Stimulated activated CD4-positive, alpha-beta T cell treated with anti-CD3 and anti-CD28 coated beads, Interleukin-15, amount 100 ng/mL, for 48 hours (primary cell): ENCODE measurements at places on chromosomes 3 and 15.

- no peak for DNase-seq
These were observed 134.4 kb downstream of the MYLK start for GRCh38 chr3:123749711-123750110.

- no peak for DNase-seq
These were observed 195.2 kb downstream of the ALCAM start for GRCh38 chr3:105561876-105562275.

DNA sequence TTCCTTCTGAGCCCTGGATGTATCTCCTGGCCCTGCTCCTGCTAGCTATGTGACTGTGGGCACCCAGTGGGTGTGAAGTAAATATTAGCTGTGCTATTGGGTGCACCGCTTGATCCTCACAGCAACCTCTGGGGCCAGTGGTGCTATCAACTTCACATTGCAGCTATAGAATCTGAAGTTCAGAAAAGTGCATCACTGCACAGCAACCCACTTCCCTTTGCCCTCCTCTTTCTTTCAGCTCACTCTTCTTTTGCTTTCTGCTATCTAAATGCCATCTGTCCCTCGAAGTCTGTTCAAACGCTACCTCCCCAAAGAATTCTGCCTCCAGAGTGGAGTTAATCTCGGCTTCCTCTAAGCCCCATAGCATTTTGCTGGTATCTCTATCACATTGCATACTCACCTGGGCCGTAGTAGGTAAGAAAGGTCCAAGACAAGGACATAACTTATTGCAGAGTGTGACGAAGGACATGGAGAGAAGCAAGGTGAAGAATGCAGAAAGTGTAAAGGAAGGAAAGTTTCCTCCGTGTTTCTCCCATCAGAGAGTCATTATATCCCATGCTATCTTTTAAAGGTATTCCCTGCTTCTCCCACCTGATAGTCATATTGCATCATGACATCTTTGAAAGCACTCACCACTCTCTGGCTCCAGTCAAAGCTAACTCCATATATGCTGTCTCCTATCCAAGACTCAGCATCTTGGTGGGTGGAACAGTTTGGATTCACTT, 57.1 kb upstream of the BCL6 start:
- no peak for DNase-seq

DNA sequence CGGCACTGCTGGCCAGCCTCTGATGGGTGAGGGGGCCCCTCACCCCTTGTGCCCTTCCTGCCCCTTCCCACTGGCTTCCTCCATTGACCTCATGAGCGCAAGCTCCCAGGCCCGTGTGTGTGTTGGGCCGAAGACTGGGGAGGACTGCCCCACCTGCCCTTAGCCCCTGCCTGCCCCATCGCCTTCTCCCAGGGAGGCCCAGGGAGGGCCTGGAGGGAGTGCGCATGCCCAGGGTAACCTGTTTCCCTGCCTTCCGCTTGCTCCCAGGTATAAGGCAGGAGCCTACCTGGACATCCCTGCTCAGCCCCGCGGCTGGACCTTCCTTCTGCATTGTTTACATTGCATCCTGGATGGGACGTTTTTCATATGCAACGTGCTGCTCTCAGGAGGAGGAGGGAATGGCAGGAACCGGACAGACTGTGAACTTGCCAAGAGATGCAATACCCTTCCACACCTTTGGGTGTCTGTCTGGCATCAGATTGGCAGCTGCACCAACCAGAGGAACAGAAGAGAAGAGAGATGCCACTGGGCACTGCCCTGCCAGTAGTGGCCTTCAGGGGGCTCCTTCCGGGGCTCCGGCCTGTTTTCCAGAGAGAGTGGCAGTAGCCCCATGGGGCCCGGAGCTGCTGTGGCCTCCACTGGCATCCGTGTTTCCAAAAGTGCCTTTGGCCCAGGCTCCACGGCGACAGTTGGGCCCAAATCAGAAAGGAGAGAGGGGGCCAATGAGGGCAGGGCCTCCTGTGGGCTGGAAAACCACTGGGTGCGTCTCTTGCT, 8.8 kb downstream of the DLL4 start:
- DNase-seq: no peak

DNA sequence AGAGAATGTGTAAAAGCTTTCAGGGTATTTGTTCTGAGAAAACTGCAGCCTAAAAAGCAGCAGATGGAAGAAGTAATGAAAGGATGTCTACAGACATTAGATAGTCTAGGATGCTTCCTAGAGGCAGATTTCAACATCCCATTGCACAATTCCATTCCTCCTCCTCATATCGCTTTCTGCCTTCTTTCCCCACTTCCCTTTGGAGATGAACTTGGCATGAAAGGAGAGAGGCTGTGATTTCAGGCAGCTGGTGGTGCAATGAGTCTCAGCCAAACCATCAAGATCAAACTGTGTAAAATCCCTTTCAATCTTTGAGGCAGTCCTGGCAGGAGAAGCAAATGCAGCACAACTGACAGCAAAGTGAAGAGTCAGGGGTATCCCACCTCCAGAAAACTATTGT, 438.7 kb upstream of the KCNMB2 start:
- DNase-seq: no peak

DNA sequence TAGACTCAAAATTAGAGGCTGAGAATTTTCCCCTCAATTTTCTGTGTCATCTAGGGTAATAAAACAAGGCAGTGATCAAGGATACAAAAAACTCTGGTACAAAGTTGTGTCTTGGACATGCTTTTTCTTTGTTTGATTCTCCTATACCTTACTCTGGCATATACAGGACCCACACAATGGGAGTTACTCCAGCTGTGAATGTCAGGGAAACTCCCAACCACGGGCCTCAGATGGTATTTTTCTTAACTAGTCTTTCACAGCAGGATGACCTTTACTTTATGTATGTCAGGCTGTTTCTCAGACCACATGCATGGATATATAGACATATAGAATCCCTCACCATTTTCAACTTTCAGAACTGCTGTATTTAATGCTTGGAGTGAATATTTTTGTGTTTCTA, 41.3 kb downstream of the FEZF2 start:
- no peak for DNase-seq

GRCh38 chr15:62964251-62964650, 78.3 kb upstream of the TPM1 start:
- DNase-seq: no peak

- DNase-seq: no peak
These were observed 105.9 kb upstream of the HERC1 start for GRCh38 chr15:63939531-63940130.

DNA sequence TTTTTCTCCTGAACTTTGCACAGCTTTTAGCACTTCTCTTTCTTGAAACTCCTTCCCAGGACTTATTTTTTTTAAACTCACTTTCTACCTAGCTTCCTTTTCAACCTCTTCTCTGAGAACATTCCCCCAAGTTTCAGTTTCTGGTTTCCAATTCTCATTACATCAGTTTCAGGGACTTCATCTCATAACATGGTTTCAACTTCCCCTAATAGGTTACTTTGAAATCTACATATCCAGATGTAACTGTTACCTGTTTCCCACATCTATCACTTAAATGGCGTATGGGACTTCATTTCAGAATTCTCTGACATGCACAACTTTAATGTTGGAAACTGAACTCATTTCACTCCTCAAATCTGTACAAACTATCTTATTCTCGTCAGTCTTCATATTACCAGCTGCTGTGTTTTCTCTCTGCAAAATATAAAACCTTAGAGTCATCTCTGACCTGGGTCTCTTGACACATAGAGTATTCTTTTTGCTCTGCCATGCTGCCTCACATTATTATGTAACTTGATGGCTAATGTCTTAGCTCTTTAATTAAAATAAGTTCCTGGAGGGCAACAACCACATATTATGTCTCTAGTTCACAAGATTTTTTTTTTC, 58.4 kb downstream of the NME9 start:
- no peak for DNase-seq

GRCh38 chr15:68719672-68720071, 101.0 kb downstream of the ANP32A start:
- no peak for DNase-seq

GRCh38 chr3:133843634-133844033, 38.0 kb downstream of the SRPRB start:
- DNase-seq: no peak

GRCh38 chr3:76938962-76939361, 100.9 kb upstream of the ROBO2 start:
- DNase-seq: no peak

DNA sequence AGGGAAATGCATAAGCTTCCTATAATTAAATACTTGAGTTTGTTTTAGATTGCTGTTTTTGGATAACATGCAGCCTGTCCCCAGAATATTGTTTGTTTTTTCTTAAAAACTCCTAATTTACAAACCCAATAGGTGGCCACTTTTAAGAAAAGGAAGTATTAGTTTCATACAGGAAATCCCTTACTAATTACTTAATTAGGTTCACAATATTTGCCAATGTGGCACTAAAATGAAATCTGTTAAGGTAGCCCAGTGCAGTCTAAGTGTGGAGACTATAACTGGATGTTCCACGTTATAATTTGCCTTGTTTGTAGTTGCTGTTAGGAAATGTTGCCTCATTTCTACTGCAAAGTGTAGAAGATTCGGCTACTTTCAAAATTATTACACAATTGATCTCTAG, 195.8 kb downstream of the BBX start:
- no peak for DNase-seq

- no peak for DNase-seq
These were observed 28.3 kb upstream of the STIMATE start for GRCh38 chr3:52925405-52926313.

DNA sequence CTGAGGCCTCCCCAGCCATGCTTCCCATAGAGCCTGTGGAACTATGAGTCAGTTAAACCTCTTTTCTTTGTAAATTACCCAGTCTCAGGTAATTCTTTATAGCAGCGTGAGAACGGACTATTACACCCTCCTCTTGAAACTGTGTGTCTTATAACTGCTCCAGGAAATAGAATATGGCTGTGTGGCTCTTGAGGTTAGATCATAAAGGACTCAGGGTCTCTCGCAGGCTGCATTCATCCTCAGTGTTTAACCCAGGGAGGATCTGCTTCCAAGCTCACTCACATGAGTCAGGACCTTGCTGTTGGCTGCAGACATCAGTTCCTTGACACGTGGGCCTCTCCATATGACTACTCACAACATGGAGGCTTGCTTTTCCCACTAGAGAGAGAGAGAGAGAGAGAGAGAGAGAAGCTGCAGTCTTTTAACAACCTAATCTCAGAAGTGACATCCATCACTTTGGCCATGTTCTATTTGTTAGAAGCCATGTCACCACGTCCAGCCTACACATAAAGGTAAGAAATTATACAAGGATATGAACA, 114.3 kb upstream of the UBE2E1 start:
- no peak for DNase-seq

GRCh38 chr3:45123030-45123429, 23.1 kb downstream of the CDCP1 start:
- DNase-seq: no peak

GRCh38 chr3:52052831-52053306, 3.5 kb downstream of the DUSP7 start:
- no peak for DNase-seq

DNA sequence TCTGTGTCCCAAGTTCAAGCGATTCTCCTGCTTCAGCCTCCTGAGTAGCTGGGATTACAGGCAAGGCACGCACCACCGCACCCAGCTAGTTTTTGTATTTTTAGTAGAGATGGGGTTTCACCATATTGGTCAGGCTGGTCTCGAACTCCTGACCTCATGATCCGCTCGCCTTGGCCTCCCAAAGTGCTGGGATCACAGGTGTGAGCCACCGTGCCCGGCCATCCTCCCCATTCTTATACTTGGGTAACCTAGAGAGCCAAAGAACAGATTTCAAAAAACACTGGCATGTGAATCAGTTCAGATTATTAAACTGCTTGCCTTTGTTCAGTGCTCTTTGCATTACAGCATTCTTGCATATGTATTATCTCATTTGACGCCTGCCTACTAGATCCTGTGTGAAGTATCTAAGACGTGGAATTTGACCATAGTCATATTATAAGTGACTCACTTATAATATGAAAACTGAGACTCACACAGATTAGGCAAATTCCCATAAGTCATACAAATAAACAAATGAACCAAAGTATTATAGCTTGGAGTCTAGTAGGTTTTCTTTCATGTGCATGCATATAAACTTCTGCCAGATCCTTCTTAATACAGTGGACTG, 123.5 kb downstream of the UNC13C start:
- DNase-seq: no peak

DNA sequence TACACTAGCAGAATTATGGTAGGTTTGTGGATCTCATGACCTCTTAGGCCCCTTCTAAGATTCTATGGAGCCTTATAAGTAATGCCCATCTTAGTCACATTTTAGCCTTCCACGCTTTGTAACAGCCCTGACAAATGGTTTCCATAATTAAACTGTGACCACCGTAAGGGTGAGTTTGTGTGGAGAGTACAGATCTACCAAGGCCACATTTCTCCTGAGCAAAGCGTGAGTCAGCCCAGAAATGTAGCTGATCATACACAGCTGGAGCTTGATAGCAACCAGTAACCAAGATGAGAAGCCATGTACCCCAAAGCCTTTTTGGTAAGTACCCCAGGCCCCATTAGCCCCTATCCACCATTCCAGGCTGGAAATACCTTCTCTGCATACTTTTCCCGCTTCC, 31.7 kb downstream of the CHAC1 start:
- no peak for DNase-seq

- no peak for DNase-seq
These were observed 209.5 kb downstream of the MAGI1 start for GRCh38 chr3:65829228-65829627.

DNA sequence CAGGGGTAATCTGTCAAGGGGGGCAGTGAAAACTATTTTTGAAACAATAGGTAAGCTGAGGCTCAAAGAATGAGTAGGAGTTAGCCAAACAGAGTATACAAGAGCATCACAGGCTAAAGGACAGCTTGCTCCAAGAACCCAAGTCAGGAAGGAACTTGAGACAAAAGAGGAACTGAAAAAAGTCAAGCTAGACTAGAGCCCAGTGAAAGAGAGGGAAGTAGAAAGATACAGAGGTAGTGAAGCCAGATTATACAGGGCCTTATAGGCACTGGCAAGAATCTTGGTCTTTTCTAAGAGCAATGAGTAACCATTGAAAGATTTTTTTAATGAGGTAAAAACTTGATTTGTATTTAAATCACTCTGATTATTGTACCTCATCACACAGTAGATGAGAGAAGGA, 69.9 kb downstream of the FILIP1L start:
- DNase-seq: no peak

GRCh38 chr3:64900617-64901521, 213.1 kb upstream of the ADAMTS9 start:
- DNase-seq: no peak

- DNase-seq: no peak
These were observed 94.3 kb downstream of the OXNAD1 start for GRCh38 chr3:16359331-16359730.

- no peak for DNase-seq
These were observed 58.7 kb downstream of the PTPRG start for GRCh38 chr3:61620073-61620472.

DNA sequence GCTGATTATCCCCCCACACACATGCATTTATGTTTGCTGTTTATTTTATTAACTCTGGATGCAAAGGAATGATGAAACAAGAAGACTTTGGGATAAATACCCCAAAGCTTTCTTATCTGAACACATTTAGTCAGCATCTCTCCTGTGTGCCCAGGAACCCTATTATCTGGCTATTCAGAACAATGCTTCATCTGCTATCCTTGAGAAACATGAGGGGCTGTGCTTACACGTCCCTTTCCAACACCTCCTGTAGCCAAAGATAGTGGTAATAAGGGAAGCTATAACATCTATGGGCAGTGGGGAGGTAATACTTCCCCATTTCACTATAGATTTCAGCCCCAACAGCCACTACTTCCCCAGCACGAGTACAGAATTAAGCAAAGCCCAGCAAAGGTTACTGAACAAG, 94.7 kb downstream of the SSR3 start:
- no peak for DNase-seq

- DNase-seq: no peak
These were observed 915 bp upstream of the KCTD6 start for GRCh38 chr3:58490860-58491501.
